Glutamatergic neuron (in vitro differentiated cells): ENCODE measurements at places on chromosomes 4 and X. TPM values are rescaled to one million over a fixed set of nuclear protein-coding genes. Genes with fewer than 3 reads are reported as not detected.

- no peak for DNase-seq
Observed at GRCh38 chr4:54746218-54746617, 88.5 kb downstream of the KIT start.

GRCh38 chr4:38292529-38292928 is 332.3 kb downstream of the PTTG2 start:
- no peak for DNase-seq

The UGT2B11 gene
- not detected for total RNA-seq

The FTSJ1 gene
- total RNA-seq, result 87.6 TPM

- DNase-seq, result no peak
Observed at GRCh38 chr4:182869697-182870096, 47.5 kb downstream of the DCTD start.

The FGFBP2 gene
- total RNA-seq, result not detected

DNA sequence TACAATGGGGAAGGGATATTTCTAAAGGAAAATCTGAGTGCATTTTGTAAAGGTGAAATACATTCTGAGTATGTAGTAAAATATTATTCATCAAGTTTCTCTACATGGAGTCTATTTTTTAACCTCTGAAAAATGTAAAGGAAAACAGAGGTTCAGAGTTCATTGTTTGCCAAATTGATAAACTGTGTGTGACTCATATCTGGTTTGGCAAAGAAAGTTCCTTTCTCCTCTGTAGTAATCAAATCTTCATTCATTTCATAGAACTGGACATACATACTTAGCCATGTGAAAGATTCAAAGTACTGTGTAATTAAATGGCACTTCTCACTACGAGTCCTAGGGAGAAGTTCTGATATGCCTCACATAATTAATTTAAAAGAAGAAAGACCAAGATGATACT is 61.6 kb downstream of the HPGD start:
- no peak for DNase-seq
